Small intestine (tissue), 16 donors: ENCODE measurements at places on chromosomes 6 and 20.

- peak; percentile 82 for DNase-seq
These were observed 14.9 kb downstream of the PHACTR2 start for GRCh38 chr6:143692696-143693095.

DNA sequence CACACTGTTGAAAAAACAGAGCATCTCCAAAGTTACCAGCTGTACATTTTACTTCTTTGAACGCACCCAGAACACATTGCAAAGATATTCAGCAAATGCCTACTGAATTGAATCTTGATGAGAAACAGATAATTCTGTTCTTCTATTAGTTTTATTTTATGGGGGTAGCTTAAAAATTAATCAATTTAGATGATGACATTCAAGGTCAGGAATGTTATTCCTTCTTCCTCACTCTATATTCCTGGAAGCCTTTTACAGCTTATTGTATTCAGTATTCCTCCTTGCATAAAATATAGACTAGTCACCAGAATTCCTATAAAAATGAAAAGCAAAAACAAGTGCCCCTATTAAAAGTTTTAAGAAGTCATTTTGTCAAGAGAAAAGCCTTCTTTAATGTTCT is 21.4 kb upstream of the GMDS start:
- no peak for DNase-seq

DNA sequence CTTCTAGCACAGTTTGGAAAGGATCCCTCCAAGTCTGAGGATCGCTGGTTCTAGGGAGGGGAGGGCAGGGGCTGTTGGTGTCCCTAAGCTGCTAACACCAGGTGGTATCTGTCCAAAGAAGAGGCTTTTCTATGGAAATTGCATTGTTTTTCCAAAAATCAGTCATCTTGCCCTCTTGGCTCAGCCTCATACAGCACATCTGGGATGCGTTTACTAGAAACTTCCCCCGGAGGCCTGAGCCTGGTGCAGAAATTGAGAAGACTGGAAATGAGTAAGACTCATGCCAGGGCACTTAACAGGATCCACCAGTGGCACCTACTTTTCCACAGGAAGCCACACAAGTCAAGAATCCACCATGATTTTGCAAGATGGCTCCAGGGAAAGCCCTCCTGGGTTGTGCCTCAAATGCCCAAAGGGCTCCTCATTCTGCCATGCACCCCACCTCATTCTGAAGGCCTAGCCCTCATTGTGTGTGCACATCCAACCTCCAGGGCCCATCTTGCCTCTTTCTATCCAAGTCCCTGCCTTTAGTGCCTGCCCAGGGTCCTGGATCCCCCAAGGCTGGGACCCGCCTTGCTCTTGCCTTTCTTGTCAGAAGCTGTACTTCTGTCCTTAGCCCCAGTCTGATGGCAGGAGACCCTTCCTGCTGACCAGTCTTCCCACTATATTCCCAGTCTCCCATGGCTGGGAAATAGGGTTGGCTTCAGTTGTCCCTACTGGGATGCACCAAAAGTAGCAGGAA is 97.6 kb downstream of the MRPL14 start:
- DNase-seq, result no peak

GRCh38 chr6:138824482-138825144 is 28.7 kb downstream of the ECT2L start:
- no peak for DNase-seq

GRCh38 chr6:7431313-7431673 is 41.7 kb downstream of the RIOK1 start:
- no peak for DNase-seq
